ENCODE measurements at places on chromosomes 1 and 21.

DNA sequence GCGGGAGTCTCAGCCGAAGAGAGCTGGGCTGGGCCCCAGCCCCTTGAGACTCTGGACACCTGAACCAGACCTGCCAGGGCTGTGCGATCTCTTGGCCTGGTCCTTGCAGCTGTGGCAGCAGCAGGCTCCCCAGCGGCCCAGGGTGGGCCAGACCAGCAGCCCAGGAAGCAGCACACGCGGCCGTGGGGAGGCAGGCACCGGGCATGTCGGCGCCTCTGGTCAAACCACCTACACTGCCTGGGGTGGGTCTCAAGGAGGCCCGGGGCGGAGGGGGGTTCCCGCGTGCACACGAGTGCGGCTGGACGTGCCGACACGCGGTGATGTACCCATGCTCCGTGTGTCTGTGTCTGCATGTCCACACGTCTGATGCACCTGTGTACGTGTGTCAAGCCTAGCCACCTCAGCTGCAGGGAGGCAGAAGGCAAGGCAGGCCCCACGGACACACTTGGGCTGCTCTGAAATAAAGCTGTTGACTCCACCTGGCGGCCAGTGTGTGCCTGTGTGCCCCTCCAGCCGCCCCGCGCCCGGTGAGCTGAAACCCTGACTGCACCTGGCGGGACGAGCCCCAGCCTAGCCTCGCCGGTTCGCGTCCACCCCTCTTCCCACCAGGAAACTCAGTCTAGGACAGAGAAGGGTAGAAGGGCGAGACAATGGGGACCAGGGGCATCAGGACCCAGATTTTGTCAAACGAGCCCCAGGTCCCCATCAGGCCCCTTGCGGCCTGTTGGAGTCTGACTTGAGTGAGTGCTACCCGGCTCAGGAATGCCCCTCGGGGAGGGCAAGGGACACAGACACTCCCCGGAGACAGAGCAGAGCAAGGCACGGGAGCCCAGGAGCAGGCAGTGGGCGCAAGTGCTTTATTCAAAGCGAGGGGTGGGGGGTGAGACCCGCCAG lies 11.6 kb downstream of the SCNN1D start:
- no peak for DNase-seq

- no peak for DNase-seq
These were observed 60.8 kb downstream of the EDN2 start for GRCh38 chr1:41423511-41424191.

DNA sequence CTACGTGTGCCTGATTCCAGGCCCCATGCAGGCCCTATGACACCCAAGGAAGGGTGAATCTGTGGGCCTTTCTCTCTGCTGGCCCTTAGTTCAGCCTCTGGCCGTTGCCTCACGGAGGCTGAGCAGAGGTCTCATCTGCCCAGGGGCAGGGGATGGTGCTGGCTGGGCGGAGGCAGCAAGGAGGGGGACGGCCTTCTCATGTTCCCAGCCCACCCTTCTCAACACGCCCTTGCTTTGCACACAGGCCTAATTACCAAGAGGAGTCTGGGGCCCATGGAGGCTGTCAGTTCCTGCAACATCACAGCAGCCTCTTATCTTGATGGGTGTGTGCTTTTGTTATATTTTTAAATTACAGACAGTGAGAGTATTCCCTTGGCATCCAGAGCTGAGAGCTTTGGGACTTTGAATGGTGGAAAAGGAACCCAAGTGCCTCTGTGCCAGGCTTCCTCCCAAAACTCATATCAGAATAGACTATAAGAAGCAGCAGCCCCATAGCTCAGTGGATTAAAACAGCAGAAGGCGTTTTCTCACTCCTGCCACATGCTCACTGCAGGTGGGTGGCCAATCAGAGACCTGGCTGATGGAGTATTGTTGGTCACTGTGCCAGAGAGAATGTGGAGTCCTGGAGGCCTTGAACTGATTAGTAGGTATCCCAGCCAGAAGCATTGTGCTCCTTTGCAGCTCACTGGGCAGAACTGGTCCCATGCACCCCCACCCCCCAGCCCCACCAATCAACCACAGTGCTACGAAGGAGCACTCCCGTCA lies 164.9 kb downstream of the CAMTA1 start:
- DNase-seq = no peak

GRCh38 chr1:205313563-205314308 lies 7.8 kb downstream of the NUAK2 start:
- DNase-seq = no peak

DNA sequence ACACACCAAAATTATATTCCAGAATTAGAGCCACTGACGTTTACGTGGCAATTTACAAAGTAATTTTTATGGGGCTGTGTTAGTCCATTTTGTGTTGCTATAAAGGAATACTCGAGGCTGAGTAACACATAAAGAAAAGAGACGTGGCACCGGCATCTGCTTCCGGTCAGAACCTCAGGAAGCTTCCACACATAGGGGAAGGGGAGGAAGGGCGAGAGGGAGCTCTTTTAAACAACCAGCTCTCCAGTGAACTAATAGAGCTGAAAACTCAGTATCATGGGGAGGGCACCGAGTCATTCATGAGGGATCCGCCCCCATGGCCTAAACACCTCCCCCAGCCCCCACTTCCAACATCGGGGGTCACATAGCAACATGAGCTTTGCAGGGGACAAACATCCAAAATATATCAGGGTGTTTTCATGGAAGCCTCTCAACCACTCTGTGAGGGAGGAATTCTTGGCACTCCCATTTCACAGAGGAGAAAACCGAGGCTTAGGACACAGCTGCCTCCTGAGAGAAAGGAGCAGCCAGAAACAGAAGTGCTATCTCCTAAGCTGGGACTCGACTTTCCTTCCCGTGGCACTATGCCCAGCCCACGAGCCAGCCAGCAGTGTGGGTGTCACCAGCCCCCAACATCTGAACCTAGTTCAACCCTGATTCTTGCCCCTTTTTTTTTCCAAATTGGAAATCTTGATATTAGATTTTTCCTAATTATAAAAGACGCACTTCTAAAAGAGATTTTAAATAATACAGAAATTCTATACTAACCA lies 29.2 kb downstream of the MIS18A start:
- DNase-seq = no peak

- no peak for DNase-seq
These were observed 9.8 kb upstream of the GPR137B start for GRCh38 chr1:236132420-236133046.

GRCh38 chr1:31731049-31731565 lies 27.3 kb upstream of the COL16A1 start:
- no peak for DNase-seq

DNA sequence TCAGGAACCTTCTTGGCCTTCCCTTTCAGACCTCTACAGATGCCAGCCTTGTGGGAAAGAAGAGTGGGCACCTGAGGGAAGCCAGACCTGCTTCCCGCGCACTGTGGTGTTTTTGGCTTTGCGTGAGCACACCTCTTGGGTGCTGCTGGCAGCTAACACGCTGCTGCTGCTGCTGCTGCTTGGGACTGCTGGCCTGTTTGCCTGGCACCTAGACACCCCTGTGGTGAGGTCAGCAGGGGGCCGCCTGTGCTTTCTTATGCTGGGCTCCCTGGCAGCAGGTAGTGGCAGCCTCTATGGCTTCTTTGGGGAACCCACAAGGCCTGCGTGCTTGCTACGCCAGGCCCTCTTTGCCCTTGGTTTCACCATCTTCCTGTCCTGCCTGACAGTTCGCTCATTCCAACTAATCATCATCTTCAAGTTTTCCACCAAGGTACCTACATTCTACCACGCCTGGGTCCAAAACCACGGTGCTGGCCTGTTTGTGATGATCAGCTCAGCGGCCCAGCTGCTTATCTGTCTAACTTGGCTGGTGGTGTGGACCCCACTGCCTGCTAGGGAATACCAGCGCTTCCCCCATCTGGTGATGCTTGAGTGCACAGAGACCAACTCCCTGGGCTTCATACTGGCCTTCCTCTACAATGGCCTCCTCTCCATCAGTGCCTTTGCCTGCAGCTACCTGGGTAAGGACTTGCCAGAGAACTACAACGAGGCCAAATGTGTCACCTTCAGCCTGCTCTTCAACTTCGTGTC lies 995 bp upstream of the ZBTB48 start:
- peak; percentile 27 for DNase-seq

DNA sequence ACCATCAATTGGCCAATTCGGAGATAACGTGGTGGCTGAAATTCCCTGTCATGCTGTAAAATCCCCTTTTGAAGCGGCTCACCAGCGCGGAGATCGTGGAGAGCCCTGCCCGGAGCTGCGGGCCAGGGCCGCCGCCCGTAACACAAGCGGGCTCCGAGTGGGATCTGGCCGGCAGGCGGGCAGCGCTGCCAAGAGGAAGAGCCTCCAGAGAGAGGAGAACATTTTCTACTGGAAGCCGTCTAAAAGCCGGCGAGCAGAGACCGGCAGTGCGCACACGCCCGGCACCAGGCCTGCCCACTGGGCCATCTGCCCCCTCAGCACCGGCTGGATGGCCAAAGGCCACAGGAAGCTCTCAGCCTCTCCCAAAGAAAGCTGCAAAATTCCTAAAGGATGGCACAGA lies 15.5 kb downstream of the SSBP3 start:
- no peak for DNase-seq

- no peak for DNase-seq
These were observed 44.4 kb downstream of the C1orf198 start for GRCh38 chr1:230823931-230824381.

DNA sequence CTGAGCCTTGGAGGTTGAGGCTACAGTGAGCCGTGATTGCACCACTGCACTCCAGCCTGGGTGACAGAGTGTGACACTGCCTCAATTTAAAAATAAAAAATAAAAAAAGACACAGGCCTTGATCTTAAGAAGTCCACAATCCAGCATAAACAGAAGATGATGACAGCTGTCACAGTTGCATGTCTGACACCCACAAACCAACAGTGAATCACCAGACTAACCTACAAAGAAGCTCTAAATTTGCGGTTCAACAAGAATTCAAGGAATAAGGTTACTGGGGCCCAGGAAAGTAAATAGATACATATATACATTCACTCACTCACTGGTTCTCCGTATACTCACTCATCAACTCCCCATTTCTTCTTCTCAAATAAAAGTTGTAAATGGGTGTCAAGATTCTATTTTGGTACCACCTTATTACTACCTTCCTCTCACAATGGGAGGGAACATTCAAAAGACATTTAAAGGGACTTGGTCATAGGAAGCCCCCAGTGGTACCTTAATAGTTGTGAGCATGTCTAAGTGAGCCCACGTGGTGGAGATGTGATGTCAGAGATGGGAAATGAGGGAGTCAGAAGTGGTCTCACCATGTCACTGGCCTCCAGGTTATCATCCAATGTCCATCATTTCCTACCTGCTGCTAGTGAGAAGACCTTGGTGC lies 66.9 kb upstream of the PRDX6 start:
- DNase-seq = no peak
